Astrocyte (in vitro differentiated cells and primary cell): ENCODE measurements at places on chromosomes 3 and 15. TPM values are rescaled to one million over a fixed set of nuclear protein-coding genes. Genes with fewer than 3 reads are reported as not detected.

The GOLGA8J gene
- total RNA-seq = 0.67 TPM in 1 of 2 replicates, not detected in the other

- no peaks in the 10 kb centered on the region for H3K4me1 ChIP-seq
- H3K36me3 ChIP-seq = no peaks in the 10 kb centered on the region
- no peak overlapping the region for H3K27ac ChIP-seq
- DNase-seq = peak; percentile 30
These were observed 13.6 kb upstream of the COMMD2 start for GRCh38 chr3:149765762-149766334.

- no peak overlapping the region for H3K27ac ChIP-seq
- peak; percentile 49 for DNase-seq
- peaks cover 5% of the 10 kb centered on the region for H3K4me1 ChIP-seq
- H3K27me3 ChIP-seq = no peaks in the 10 kb centered on the region
- H3K4me3 ChIP-seq = no peak overlapping the region
These were observed 62.7 kb upstream of the CD47 start for GRCh38 chr3:108153451-108153981.

DNA sequence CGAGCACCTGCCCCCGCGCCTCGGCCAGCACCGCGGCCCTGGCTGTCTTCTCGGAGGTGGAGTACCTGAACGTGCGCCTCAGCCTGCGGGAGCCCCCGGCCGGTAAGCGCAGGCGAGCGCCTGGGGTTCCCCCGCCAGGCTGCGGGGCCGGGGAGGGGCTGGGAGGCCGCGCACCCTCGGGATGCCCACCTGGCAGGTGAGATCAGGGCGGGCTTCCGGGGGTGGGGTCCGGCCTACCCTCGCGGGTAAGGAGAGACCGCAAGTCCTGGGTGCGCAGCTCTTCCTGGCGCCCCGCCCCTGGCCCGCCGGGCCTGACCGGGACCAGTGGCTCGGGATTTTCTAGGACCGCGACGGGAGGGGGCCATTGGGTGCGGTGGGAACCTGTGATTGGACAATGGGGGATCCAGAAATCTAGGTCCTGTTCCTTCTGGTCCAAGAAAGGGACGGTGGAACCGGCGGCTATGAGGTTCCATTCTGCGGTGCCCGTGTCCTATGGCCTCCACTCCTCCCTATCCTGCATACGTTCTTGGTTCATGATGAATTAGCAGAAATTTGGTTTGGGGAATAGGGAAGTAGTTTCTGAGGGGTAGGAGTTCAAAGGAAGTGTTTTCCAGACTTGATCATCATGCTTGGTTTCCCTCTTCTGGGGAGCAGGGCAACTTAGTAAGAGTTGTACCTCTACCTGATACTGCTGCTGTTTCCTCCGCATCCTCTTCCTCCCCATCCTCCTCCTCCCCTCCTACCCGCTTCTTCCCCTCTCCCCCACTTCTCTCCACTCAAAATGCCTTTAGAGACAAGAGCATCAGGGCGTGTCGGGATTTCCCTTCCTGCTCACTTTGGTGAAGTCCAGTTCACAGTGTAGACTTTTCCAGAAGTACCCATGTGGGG is 808 bp downstream of the ARRDC4 start:
- no peaks in the 10 kb centered on the region for H3K27me3 ChIP-seq
- no peaks in the 10 kb centered on the region for H3K36me3 ChIP-seq
- no peak for DNase-seq
- peaks cover 5% of the 10 kb centered on the region for H3K4me1 ChIP-seq
- peak overlapping the region; percentile 63 for H3K4me3 ChIP-seq

The SCAANT1 gene
- total RNA-seq = not detected in 2 replicates

The SLITRK3 gene
- total RNA-seq = 0.07 TPM in 1 of 2 replicates, not detected in the other

DNA sequence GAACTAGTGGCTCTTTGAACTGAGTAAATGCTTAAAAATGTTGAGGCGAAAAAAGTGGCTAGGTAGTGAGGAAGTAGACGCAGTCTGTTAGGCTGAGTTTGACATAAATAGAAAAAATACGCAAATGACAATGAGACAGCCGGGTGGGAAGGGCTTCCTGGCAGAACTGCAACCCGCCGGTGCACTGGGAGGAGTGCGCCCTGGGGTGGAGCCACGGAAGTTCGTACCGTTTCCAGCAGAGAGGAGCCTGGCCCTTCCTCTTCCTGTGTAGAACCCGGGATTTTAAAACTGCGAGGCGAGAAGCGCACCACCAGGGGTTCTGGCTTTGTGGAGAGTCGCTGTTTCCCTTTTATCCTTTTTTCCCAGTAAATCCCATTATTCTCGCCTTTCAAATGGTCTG is 602.6 kb downstream of the PYDC2 start:
- no peaks in the 10 kb centered on the region for H3K36me3 ChIP-seq
- H3K4me3 ChIP-seq = peak overlapping the region; percentile 55
- H3K27me3 ChIP-seq = no peaks in the 10 kb centered on the region
- peaks cover 3% of the 10 kb centered on the region for H3K4me1 ChIP-seq
- DNase-seq = peak; percentile 70
- H3K27ac ChIP-seq = peak overlapping the region; percentile 54

GRCh38 chr3:71515636-71516365 is 67.7 kb downstream of the FOXP1 start:
- no peak overlapping the region for H3K4me3 ChIP-seq
- peaks cover 72% of the 10 kb centered on the region for H3K4me1 ChIP-seq
- no peaks in the 10 kb centered on the region for H3K27me3 ChIP-seq
- H3K27ac ChIP-seq = peak overlapping the region; percentile 96
- no peak for DNase-seq
- H3K36me3 ChIP-seq = no peaks in the 10 kb centered on the region

GRCh38 chr15:33068007-33068481 is 126.5 kb downstream of the FMN1 start:
- DNase-seq = no peak
- peaks cover 30% of the 10 kb centered on the region for H3K4me1 ChIP-seq
- H3K27me3 ChIP-seq = no peaks in the 10 kb centered on the region
- peak overlapping the region; percentile 82 for H3K27ac ChIP-seq
- H3K36me3 ChIP-seq = no peaks in the 10 kb centered on the region

DNA sequence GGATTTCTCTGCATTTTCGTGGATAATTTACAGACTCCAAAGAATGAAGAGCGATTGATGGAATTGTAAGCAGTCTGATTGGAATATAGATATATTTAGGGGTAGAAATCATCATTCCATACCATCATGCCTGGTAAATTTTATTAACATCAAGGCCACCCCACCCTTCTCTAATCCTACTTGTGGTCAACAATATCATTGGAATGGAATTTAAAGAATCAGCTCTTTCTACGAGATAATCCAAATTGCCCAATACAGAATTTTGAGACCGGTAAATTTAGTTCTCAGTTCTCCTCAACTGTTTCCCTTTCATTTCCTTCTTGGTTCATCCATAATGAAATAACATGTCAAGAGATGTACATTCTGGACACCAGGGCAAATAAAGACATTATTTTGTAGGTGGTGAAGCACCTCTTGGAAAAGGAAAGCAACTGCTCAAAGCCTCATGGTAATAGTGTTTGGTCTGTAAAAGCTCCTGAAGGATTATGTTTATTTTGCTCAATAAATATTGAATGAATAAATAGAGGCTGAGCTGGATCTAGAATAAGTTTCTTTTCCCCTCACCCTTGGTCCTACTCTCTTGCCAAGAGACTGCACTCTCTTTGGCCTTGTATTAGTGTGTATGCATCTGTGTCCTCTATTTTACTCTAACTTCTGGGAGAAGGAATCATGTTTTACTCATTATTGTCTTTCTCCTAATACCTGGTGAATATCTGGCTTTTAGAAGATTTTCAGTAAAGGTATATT is 133.7 kb upstream of the BCL6 start:
- no peak overlapping the region for H3K27ac ChIP-seq
- H3K27me3 ChIP-seq = no peaks in the 10 kb centered on the region
- no peaks in the 10 kb centered on the region for H3K36me3 ChIP-seq

DNA sequence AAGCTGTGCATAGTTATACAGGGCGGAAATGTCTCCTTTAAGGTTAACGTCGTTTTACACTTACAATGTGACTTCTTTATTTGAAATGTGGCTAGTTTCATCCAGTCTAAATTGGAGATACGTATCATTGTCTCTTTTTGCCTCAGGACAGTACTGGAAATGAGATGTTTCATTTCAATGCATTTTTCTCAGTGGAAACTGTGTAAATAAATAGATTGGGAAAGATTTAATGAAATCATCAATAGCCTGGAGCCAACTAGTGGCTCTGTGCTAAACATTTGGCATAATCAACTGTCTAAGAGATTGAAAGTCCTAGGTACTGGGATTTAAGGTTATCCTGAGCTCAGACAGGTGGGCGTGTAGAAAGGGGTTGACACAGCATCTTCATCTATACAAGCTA is 691.5 kb upstream of the CCDC54 start:
- H3K36me3 ChIP-seq = no peaks in the 10 kb centered on the region
- no peak for DNase-seq
- H3K4me3 ChIP-seq = no peak overlapping the region
- H3K27me3 ChIP-seq = no peaks in the 10 kb centered on the region
- no peaks in the 10 kb centered on the region for H3K4me1 ChIP-seq

GRCh38 chr3:181623924-181624694 is 87.6 kb upstream of the SOX2 start:
- peak overlapping the region; percentile 7 for H3K27ac ChIP-seq
- peaks cover 10% of the 10 kb centered on the region for H3K4me1 ChIP-seq
- no peak overlapping the region for H3K4me3 ChIP-seq
- H3K27me3 ChIP-seq = no peaks in the 10 kb centered on the region
- peak; percentile 61 for DNase-seq
- H3K36me3 ChIP-seq = no peaks in the 10 kb centered on the region

DNA sequence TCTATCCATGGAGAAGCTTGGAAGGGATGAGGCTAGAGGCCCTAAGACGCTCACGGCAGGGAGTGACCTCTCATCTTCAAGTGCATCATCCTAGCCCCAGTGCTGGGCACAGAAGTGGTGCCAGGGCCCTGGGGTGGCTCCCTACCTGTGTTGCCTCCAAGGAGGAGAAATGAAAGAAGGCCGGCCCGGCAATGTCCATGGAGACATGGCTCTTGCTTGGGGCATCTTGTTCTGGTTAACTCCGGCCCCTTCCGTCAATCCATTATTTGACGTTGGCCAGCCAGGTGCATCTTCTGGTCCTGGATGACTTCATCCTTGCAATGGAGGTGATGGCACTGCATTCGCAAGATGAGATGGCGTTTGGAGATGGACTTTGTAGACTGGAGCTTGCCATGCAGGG is 83.2 kb upstream of the ALDH1L1 start:
- H3K36me3 ChIP-seq = no peaks in the 10 kb centered on the region
- H3K4me3 ChIP-seq = no peak overlapping the region
- no peak overlapping the region for H3K27ac ChIP-seq
- H3K27me3 ChIP-seq = no peaks in the 10 kb centered on the region
- H3K4me1 ChIP-seq = peaks cover 12% of the 10 kb centered on the region
- DNase-seq = no peak

DNA sequence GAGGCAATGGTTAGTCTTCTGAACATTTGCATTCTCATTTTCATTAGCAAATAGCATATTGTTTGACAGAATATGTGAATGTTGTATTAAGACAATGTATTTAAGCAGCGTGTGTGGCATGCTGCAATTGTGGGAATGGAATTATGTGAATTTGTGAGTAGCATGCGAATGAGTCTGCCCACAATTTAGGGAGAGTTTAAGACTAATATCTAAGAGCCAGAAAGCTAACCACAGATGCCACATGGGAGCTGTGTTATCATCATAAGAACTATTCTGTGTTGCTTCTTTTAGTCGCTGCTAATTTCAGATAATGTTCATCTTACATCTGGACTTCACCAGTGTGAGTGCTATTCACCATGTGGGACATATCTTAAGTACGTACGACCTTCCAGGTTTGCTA is 494.5 kb downstream of the RBMS3 start:
- DNase-seq = peak; percentile 75
- no peaks in the 10 kb centered on the region for H3K36me3 ChIP-seq
- no peak overlapping the region for H3K27ac ChIP-seq

GRCh38 chr3:426072-426471 is 229.5 kb downstream of the CHL1 start:
- H3K27me3 ChIP-seq = no peaks in the 10 kb centered on the region
- H3K4me3 ChIP-seq = no peak overlapping the region
- H3K27ac ChIP-seq = no peak overlapping the region
- no peak for DNase-seq
- no peaks in the 10 kb centered on the region for H3K4me1 ChIP-seq

The ANKUB1 gene
- not detected in 2 replicates for total RNA-seq

The CDHR4 gene
- total RNA-seq = not detected in 2 replicates

DNA sequence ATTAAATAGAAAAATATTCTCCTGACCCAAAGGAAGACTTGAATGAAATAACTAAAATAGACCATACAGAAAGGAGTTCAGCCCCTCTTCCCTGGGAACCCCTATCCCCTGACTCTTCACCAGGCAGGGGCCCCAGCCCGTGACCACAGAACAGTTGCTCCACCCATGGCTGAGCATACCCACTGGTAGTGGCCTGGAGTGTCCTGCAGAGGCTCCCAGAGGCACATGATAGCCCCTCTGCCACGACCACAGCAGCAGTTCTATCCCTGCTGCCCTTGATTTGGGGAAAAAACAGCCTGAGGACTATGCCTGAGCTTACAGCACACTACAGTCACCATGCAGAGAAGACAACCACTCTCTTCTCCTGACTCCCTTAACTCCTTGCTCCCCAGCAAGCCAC is 31.8 kb downstream of the TTC14 start:
- H3K27me3 ChIP-seq = no peaks in the 10 kb centered on the region
- no peaks in the 10 kb centered on the region for H3K36me3 ChIP-seq
- no peak for DNase-seq
- no peak overlapping the region for H3K4me3 ChIP-seq
- H3K27ac ChIP-seq = no peak overlapping the region

- H3K27me3 ChIP-seq = no peaks in the 10 kb centered on the region
- H3K27ac ChIP-seq = peak overlapping the region; percentile 84
- DNase-seq = peak; percentile 100
These were observed 13.5 kb downstream of the PTPRG start for GRCh38 chr3:61574854-61575253.

- H3K4me3 ChIP-seq = no peak overlapping the region
- H3K4me1 ChIP-seq = no peaks in the 10 kb centered on the region
- no peak for DNase-seq
- no peak overlapping the region for H3K27ac ChIP-seq
These were observed 10.9 kb upstream of the AADACL2 start for GRCh38 chr3:151722856-151723255.

- H3K36me3 ChIP-seq = no peaks in the 10 kb centered on the region
- H3K4me3 ChIP-seq = no peak overlapping the region
- no peak for DNase-seq
- no peaks in the 10 kb centered on the region for H3K27me3 ChIP-seq
- no peak overlapping the region for H3K27ac ChIP-seq
These were observed 426.1 kb downstream of the IL5RA start for GRCh38 chr3:2684046-2684445.

GRCh38 chr3:59189526-59189925 is 139.7 kb upstream of the CFAP20DC start:
- H3K36me3 ChIP-seq = no peaks in the 10 kb centered on the region
- H3K4me3 ChIP-seq = no peak overlapping the region
- H3K27ac ChIP-seq = no peak overlapping the region
- H3K4me1 ChIP-seq = peaks cover 5% of the 10 kb centered on the region
- no peaks in the 10 kb centered on the region for H3K27me3 ChIP-seq

The SPRED1 gene
- total RNA-seq = 29.5 and 31.7 TPM in 2 replicates

The ISG20 gene
- 15.9 and 18.6 TPM in 2 replicates for total RNA-seq

- peaks cover 7% of the 10 kb centered on the region for H3K4me1 ChIP-seq
- H3K27me3 ChIP-seq = no peaks in the 10 kb centered on the region
- no peaks in the 10 kb centered on the region for H3K36me3 ChIP-seq
- no peak for DNase-seq
These were observed 1.9 kb downstream of the DMXL2 start for GRCh38 chr15:51620641-51621040.

The PROK2 gene
- not detected in 2 replicates for total RNA-seq
